ENCODE measurements at places on chromosomes 12 and 14. TPM values are rescaled to one million over a fixed set of nuclear protein-coding genes. Genes with fewer than 3 reads are reported as not detected.

DNA sequence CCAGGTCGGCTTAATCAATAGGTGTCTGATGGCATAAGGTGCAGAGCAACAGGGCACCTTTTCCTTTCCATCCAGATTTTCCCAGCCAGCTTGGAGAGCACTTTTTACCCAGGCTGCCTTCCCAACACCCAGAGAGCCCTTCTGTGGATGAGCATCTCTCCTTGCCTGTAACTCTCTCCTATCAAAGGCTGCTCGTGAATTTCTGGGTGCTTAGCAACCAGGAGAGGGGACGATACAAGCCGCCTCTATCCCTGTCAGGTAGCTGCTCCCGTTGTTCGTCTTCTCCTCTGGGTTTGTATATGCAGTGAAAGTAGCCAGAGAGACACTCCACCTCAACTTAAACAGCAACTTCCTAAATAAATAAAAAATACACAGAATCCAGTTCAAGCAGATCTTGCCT is 124.2 kb downstream of the CACNA1C start:
- DNase-seq: no peak

DNA sequence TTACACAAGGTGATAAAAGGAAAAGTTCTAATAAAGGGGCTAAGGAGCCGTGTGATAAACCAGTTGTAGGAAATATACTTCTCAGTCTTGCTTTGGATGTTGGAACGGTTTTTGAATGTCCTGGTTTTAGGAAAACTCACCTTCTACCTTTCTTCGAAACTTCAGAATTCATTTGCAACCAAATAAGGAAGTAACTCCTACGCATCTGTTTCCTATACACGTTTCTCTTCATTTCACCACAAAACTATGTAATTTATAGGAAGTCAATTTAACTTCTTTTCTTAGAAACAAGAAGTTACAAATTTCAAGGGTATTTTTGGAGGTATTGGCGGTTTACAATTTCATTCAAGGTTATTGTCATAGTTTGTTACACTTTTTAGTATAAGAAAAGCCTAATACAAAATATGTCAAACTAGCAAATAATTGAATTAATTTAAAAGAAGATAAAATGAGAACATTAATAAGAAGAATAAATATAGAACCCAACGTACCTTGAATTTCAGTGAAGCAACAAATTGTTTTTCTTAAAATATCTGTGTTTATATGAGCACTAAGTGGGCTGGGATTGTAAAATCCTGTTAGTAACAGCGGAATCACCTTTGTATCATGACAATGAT is 33.2 kb upstream of the CD69 start:
- no peak for DNase-seq

GRCh38 chr14:102731101-102731870 is 46.0 kb upstream of the TRAF3 start:
- DNase-seq: no peak

DNA sequence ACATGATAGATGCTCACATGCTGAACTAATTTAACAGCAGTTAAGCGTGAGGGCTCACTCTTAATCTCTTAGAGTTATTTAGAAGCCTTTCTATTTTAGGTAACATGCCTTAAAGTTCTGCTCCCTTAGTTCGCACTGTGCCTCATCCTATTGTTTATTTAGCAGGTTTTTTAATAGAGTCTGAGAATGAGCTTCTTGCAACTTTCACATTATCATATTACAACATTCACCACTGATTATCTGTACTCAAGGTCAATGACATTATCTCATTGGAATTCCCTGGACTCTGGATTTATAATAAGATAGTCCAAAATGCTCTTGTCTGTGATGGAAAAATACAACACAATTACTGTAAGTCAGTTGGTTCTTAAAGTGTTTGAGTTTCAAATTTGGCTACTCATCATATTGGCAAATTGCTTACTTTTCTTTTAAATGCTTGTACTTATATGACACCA is 183.6 kb upstream of the SLC38A2 start:
- DNase-seq: no peak

- no peak for DNase-seq
Measured at GRCh38 chr12:109689426-109689825, 24.2 kb upstream of the FAM222A start.

GRCh38 chr14:55128386-55129085 is 516 bp upstream of the LGALS3 start:
- DNase-seq: no peak

DNA sequence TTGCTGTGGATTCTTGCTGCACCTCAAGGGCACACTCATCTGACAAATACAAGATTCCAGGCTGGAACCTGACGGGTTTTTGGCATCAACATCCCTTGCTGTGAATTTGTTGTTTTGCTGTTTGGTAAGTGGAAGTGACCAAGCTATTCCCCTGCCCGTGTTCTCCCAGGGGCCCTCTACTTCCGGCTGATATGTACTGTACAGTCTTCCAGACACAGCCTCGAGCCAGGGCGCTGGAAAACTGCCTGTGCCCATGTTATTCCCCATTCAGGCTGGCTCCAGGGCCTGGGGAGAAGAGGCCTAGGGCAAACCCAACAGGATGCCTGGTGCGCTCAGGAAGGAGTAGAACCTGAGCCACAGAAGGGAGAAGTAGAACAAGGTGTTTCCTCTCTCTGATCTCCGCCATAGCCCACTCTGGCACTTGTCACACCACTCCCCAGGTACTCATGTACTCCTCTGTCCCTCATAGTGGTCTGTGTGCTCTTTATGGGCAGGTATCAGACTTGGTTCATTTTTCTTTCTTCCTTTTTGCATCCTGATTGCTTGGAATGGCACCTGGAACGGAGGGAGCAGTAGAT is 67.8 kb upstream of the LTA4H start:
- no peak for DNase-seq

DNA sequence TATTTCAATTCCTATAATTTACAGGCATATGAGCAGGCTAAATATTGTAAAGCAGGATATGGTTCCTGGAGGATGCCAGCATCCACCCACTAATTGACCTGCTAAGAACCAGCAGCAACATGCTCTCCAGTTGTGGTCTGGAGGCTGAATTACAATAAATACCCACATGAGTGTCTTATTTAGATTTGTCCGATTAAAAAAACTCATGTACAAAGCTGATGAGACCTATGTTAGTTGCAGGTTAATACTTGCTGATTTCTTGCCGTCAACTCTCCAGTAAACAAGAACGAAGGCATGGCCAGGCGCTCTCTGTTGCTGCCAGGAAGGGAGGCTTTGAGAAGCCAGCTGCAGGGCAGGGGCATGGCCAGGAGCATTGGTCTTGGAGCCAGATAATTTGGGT is 169.3 kb upstream of the PRICKLE1 start:
- DNase-seq: no peak

GRCh38 chr12:45368841-45369489 is 153.1 kb downstream of the ANO6 start:
- DNase-seq: no peak

- no peak for DNase-seq
Measured at GRCh38 chr14:77143071-77143470, 1.5 kb upstream of the ZDHHC22 start.

The SERPINA1 gene
- total RNA-seq: 431 TPM

The RFX4 gene
- not detected for total RNA-seq

The RNASE3 gene
- not detected for total RNA-seq

The LRTM2 gene
- 0.48 TPM for total RNA-seq

The LRRC10 gene
- total RNA-seq: not detected

The SRGAP1 gene
- total RNA-seq: 17.8 TPM

The AVPR1A gene
- total RNA-seq: 0.16 TPM

All from progenitor cell of endocrine pancreas (in vitro differentiated cells).